ENCODE measurements at places on chromosomes 2 and 18.

DNA sequence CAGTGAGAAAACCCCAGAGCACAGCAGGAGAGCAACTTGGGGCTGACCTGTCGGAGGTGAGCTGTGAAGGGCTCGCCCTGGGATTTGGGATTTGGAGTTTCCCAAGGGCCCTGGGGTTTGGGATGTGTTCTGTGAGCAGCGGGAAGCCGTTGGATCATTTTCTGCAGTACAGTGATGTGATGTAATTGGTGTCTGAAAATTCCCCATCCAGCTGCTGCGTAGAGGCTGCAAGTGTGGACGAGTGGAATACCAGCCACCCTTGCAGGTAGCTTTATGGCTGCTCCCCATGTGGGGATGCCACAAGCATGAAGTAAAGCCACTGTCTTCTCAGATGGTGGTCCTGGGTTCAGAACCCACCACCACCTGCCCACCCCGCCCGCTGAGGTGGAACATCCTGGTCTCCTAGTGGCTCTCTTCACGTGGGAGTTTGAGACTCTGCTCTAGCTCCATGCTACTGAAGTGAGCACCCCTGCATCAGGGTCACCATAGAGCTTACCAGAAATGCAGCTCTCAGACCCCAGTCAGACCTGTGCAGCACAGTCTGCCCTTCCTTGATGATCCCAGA lies 15.0 kb downstream of the IMPA2 start:
- DNase-seq, result no peak

DNA sequence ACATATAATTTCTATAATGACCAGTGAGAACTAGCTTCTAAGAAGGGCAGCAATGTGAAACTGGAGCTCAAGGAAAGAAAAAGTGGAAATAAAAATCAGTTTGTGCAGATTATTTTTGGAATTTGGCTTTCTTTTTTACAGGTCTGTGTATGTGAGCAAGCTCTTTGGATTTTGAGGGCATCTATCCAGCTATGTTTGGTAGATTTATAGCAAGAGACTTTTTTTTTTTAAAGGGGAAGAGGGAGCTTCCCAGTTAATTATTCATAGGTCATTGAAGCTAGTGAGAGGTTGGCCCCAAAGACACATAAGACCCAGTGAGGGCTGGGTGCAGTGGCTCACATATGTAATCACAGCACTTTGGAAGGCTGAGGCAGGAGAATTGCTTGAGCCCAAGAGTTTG lies 24.0 kb upstream of the COLEC12 start:
- DNase-seq, result no peak

DNA sequence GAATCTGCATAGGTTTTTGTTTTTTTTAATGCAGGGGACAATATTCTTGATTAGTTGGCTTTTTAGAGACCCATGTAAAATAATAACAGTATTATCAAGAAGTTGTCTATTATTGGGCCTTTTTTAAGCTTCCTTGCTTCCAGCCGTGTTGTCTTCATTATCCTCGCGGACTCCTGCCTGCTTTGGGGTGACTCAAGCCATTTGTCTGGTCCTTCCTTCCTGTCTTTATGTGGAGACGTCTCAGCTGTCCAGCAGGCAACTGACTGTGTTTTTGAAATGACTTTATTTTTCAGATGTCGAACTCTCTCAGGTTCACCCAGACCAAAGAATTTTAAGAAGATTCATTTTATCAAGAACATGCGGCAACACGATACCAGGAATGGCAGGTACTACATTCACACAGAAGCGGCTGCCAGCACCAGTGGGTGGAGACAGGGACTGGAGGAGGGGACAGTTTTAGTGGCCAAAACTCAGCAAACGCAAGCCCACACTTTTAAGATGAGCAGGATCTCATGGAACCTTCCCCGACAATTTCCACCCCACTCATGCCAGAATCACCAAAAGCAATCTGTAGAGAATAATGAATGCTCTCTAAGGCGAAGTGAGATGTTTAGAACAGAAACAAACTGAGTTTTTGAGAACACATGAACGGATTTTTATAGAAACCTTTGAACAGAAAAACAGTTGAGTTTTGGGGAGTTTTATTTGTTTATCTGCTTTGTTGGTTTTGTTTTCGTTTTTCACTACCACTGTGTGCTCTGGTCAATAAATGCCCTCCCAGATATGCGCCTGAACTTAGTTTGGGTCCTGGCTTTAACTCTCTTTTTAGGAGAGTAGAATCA lies 59.1 kb downstream of the CABLES1 start:
- no peak for DNase-seq

DNA sequence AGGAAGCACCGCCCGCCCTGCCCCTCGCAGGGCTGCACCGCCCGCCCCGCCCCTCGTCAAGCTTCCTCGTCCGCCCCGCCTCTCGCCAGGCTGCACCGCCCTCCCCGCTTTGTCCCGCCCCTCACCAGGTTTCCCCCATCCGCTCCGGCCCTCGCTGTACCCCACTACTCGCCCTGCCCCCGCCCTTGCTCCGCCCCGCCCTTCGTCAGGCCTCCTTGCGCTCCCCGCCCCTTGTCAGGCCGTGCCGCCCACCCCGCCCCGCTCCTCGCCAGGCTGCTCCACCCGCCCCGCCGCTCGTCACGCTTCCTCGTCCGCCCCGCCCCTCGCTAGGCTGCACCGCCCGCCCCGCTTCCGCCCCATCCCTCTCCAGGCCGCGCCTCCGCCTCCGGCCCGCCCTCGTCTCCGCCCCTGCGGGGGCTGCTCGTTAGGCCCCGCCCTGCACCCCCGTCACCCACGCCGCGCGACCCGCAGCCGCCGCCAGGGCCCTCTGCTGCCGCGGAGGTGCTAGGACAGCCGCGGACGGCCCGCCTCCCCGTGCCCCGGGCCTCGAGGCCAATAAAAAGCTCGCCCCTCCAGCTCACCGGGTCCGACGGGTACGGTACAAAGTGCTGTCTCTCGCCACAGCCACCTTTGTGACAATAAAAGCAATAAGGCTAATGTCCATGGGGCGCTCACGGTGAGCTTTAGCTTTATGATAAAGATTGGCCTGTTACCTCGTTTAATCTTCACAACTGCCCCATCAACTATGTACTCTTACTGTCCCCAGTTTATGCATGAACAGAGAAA lies 602 bp upstream of the DNPEP start:
- DNase-seq, result peak; percentile 98

DNA sequence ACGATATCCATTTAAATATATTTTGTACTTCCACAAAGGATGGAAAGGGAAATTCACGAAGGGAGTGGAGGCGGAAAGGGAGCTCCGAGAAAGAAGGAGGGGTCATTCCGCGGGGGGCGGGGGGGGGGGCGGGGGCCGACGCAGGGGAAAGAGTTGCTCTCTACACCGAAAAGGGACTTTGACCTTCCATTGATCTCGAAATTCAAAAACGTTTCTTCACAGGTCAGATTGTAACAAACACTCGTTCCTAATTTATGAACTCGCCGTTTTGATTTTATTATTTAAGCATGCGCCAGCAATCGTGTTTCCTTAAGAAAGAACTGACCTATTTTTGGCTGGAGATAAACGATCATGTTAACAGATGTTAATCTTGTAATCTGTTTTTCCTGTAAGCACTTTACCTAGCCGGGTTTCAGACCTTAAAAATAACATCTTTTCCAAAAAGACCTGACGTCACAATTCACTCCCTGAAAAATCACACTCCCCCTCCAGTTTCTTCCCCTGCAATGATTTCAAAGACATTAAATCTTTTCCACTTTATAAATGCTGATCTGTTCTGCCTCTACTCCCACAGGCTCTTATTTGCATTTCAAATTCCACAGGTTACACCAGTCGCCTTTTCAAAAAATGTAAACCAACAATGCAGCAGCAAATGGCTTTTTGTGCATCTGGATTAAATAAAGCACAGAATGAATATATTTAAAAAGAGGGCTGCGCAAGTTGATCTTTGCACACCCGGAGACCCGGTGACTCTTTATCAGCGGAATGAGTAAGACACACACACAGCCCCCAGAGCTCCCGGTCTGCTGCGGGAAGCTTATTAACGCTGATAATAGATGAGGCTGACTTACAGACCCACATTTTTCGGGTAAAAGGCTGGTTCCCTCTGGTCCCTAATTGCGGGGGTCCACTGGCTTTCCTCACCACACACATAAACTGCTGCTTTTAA lies 1.6 kb downstream of the ZNF516 start:
- DNase-seq, result peak; percentile 10

- DNase-seq, result no peak
Measured at GRCh38 chr2:236940497-236940896, 145.2 kb upstream of the COPS8 start.

- no peak for DNase-seq
Measured at GRCh38 chr2:95185973-95186372, 20.4 kb downstream of the ZNF2 start.

DNA sequence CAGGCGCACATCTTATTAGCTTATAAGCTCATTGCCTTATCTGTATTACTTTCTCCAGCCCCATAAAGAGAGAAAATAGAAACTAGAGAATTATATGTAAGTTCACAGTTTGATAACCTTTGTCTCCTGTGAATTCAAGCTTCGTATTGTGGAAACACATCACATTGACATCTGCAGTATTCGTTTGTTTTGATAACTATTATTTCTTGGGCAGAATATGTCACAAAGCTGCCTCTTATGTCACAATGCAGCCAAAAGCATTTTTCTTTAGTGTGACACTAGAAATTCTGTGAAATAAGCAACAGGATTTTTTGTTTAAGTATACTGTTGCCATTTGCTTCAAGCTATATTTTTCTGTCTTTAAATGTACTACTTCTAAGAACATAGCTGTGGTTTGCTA lies 221.5 kb downstream of the DOK6 start:
- DNase-seq, result no peak

GRCh38 chr2:19033240-19033639 lies 325.2 kb downstream of the OSR1 start:
- no peak for DNase-seq

DNA sequence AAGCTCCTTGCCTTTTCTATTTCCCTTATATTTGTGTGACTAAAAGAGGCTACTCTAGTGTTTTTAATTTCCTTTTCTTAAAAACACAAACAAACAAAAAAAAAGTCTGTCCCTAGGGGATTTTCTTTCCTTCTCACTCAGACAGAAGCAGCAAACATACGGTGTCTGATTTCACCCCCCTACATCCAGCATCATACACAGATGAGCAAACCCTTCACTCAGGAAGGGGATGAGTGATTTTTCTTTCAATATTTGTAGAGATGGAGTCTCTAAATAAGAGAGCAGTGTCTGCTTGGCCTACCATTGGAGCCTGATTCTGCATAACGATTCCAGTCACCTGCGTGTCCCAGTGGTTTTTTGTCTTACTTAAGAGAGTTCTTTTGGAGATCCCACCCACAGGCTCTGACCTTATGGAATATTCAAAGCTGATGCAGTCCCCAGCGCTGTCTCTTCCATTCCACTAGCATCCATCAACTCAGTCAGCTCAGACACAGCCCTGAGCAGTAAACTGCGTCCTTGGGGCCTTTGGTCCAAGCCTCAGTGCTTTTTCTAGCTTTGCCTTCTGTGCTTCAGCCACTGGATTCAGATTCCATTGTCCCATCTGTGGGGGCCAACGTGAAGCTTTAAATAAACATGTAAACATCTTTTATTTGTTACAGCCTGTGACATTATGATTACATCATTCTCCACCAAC lies 52.6 kb upstream of the TPO start:
- DNase-seq, result no peak

DNA sequence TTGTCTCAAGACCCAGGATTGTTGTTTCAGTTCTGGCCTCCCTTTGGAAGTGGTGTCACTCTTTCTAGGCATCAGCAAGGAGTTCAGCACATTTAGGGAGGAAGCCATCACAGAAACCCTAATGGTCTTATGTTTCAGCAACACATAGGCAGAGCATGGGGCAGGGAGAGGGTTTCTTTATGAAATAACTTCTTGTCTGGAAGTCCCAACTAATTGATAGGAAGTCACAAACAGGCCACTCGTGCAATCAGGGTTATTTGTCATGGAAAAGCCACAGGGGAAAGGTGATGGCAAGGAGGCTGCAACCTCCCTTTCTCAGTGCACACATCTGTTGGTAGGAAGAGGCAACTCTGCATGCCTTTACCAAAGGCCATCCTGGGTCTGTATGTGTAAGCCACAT lies 103.0 kb downstream of the BCL11A start:
- no peak for DNase-seq

GRCh38 chr2:241029599-241030332 lies 31.3 kb downstream of the SNED1 start:
- no peak for DNase-seq

- DNase-seq, result no peak
Measured at GRCh38 chr2:46704041-46704440, 211.6 kb downstream of the MCFD2 start.

DNA sequence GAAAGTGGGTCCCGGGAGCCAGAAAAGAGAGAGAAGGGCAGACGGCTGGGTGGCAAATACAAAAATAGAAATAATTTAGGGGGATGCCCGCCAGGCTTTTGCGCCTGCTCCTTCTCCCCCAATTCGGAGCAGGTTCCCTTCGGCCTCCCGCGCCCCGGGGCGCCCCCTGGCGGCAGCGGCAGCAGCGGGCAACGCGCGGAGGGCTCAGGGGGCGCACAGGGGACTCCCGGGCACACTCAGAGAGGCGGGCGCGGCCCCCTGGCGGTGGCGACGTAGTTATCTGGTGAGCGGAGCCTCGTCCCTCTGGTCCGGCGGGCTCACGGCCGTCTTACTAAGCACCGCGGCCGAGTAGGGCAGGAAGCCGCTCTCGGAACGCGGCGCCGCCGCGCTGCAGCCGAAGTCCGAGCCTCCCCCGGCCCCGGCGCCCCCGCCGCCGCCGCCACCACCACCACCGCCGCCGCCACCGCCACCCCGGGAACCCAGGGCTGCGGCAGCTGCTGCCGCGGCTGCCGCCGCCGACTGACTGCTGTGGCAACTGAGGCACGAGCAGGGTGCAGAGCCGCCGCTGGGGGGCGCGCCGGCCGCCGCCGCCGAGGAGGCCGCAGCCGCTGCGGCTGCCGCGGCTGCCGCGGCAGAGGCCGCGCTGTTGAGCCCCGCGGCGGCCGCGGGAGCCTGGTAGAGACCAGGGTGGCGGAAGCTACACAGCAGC lies 3.8 kb downstream of the EVX2 start:
- no peak for DNase-seq

- DNase-seq, result no peak
Measured at GRCh38 chr2:40431600-40431955, 20.3 kb downstream of the SLC8A1 start.

GRCh38 chr18:78647018-78647417 lies 332.6 kb upstream of the SALL3 start:
- no peak for DNase-seq

GRCh38 chr2:21261591-21261990 lies 137.8 kb downstream of the TDRD15 start:
- no peak for DNase-seq

DNA sequence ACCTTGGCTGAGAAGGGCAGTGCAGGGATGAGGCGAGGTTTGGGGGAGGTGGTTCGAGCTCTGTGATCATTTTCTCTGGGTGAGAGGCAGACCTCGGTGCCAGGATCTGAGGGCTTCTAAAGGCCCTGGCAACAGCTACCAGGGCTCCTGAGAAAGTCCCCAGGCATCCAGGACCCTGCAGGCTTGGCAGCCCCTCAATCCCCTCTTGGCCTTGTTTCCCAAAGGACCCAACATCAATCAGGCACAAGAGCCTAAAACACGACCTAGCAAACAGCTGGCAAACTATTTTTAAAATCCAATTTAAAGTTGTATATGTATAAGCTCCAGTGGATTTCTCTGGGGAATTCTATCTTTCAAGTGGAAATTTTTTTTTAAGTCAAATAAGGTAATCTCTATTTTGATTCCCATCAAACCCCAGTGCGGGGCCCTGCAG lies 15.0 kb upstream of the MAT2A start:
- no peak for DNase-seq
